ENCODE measurements at places on chromosomes 6 and 20. TPM values are rescaled to one million over a fixed set of nuclear protein-coding genes. Genes with fewer than 3 reads are reported as not detected.

The KIFC1 gene
- polyA plus RNA-seq = 54.6 TPM

The LAMP5 gene
- polyA plus RNA-seq = 8.1 TPM

The IRAK1BP1 gene
- 15.1 TPM for polyA plus RNA-seq

The PKIB gene
- 1.5 TPM for polyA plus RNA-seq

The KCNK5 gene
- 10.7 TPM for polyA plus RNA-seq

The MRPL18 gene
- 59.9 TPM for polyA plus RNA-seq

DNA sequence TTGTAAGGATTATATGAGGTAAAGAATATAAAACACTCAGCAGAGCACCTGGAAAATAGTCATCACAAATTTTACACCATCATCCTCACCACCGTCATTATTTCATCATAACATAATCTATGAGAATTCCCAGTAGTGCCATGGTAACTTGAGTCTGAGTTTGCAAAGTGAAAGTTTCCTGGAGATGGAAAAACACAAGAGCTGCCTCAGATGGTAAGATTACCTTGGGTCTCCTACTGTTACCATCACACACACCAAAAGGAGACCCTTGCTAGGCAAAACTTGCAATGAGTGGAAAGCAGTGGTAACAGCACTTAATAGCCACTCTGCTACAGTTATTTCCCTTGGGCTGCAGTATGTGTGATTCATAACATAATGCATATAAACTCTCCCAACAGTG lies 589.8 kb downstream of the RNF144B start:
- DNase-seq = no peak

- DNase-seq = no peak
These were observed 2.3 kb upstream of the PRIM2 start for GRCh38 chr6:57315111-57315510.

- no peak for DNase-seq
These were observed 59.7 kb downstream of the GRIK2 start for GRCh38 chr6:101453221-101453620.

GRCh38 chr6:63637865-63638445 lies 2.4 kb downstream of the PHF3 start:
- no peak for DNase-seq

DNA sequence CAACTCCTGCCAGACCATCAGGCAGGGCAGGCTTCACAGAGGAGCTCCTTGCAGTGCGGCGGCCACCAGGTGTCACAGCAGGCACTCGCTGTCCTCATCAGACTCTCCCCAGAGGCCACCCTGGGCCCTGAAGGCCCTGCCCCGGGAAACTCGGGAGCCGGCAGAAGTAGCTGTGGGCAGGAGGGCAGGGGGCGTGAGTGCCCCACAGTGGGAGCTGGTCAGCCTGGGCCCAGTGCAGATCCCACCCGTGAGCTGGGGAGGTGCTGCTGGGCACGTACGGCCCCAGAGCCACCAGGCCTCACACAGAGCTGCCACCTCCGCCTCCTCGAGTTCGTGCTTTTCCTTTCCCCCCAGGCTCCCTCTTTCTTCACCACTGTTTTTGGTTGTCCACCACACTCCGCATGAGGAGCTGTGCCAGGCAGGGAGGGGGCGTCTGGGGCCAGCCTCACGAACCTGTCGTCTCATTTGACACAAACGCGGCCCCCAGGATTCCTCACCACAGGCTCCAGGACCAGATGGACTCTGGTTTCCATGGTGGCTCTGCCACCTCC lies 33.8 kb downstream of the FRMD1 start:
- no peak for DNase-seq

GRCh38 chr6:111769365-111770152 lies 103.7 kb downstream of the FYN start:
- DNase-seq = no peak

DNA sequence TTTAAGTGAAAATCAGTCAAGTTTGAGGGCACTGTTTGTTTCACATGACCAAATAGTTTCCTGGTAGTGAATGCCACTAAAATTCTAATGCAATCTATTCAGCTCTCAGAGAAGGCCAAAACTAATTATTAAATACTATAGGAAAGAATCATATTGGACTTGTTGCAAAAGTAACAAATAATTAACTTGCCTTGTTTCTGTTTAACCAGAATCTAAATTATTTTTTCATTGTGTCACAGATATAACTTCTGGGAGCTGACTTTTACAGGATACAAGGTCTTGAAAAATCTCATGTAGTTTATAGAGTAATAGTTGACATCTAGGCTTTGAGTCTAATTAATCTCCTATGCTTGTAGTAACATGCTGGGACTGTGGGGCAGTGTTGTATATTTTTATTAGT lies 44.5 kb downstream of the PRSS35 start:
- DNase-seq = no peak

DNA sequence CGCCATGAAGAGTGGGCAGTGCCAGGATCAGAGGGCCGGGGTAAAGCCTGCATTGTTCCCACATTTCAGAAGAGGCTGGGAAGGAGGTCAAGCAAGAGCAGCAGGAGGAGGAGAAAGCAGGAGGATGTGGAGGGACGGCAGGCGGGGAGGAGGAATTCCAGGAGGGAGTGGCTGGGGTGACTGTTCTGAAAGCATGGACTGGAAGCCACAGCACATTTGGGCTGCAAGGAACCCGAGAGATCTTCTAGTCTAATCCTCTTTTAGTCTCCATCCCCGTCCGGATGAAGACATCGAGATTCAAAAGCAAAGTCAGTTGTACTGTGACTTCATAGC lies 76.9 kb downstream of the FAM50B start:
- no peak for DNase-seq

- no peak for DNase-seq
These were observed 15.1 kb downstream of the BMP7 start for GRCh38 chr20:57251344-57251743.

DNA sequence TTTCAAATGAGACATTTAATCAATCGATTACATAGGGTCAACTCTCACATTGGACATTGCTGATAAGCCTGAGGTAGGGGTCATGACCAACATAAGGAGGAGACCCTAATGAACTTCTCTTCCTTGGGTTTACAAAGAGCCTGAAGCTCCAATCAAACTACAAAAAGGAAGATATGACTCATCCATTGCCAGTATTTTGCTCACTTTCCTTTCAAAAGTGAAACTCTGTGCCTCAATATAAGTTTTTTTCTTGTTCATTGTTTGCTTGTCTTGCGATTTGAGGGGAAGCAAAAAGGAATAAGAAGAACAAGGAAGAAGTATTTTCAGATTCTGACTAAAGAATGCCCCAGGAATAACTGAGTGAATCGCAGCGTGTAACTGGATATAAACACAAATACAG lies 38.8 kb upstream of the KHDRBS2 start:
- no peak for DNase-seq

DNA sequence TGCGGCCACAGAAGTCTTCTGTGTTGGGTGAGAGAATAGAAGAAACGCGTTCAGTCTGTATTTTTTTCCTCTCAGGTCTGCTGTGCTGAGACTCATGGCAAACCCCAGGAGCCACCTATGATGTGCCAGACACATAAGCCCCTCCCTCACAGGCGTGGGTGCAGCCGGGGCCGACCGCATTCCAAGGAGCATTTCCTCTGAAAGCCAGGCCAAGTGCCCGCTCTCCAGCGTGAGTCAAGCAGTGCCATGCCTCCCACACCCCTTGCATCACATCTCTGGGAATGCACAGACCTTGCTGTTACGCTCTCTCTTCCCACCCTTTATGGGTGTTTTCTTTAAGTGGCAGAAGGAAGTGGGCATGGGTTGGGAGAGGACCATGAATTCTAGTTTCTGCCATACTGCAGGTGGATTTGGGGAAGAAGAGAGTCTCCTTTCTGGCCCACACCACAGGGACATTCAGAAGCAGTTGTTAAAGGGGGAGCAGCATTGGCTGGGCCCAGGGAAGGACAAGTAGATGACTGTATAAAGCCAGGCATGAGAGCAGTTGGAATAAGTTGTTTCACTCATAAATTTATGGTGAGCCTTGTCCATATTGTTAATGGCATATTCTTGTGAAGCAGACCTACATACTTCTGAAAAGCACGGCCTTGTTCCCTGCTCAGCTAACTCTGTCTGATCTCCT lies 37.1 kb upstream of the TFAP2A start:
- no peak for DNase-seq

GRCh38 chr6:149820506-149820905 lies 43.7 kb downstream of the LRP11 start:
- no peak for DNase-seq

GRCh38 chr6:30849903-30850651 lies 34.2 kb upstream of the DDR1 start:
- no peak for DNase-seq

- no peak for DNase-seq
These were observed 13.3 kb downstream of the HLA-DPB1 start for GRCh38 chr6:33088931-33089620.

Measured in renal pelvis (tissue), 12 donors.